ENCODE measurements at places on chromosomes 5 and 9.
A peak's percentile ranks its signal among the peaks of the same experiment; 100 is the strongest.

DNA sequence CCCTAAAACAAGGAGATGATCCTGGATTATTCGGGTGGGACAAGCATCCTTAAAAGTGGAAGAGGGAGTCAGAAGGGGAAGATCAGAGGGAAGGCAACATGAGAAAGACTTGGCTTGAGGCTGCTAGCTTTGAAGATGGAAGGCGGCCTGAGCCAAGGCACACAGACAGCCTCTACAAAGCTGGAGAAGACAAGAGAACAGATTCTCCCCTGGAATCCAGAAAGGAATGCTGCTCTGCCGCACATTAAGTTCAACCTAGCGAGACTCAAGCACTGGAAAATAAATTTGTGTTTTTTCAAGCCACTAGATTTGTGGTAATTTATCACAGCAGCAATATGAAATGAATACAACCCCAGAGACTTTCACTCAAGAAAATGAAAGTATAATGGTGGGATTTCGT lies 17.9 kb downstream of the SLC36A3 start:
- no peak for DNase-seq

GRCh38 chr9:96004379-96004778 lies 128.9 kb downstream of the ERCC6L2 start:
- no peak for DNase-seq

GRCh38 chr9:77802064-77802463 lies 153.9 kb upstream of the GNA14 start:
- no peak for DNase-seq

GRCh38 chr9:16626577-16627130 lies 243.8 kb downstream of the BNC2 start:
- DNase-seq: no peak

DNA sequence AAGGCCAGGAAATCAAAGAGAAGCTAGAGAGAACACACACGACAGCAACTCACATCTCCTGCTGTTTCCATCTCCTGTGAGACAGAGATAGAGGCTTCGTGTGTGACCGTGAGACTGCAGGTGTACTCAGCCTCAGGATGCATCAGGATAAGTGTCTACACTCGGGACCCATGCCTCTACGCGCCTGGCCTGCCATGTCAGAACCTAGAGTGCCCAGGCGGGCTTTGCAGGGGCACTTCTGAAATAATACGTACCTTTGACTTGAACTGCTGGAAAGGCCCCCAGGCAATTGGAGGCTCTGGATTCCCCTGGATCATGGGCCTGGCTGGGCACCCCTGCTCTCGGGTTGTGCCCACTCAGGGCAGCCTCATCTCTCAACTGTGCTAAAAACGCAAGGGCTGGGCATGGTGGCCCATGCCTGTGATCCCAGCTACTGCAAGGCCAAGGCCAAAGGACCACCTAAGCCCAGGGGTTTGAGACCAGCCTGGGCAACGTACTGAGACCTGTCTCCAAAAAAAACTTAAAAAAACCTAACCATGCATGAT lies 13.0 kb downstream of the CLPTM1L start:
- DNase-seq: no peak

DNA sequence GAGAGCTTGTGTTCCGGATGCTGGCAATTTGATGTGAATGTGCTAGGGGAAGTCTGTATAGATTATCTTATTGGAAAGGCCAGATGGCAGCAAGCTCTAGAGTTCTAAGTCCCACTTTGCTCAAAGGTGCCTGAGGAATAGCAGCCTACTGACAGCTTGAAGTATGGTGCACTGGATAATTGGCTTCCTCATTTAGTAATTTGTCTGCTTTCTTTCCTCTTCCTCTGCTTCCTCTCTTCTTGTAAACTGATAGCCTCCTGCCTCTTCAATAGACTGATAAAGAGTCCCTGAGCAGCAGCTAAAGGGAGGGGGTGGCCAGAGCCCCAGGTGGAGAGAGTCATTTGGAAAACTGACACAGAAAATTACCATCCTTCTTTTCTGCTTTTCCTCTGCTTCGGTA lies 177.3 kb downstream of the FGF1 start:
- no peak for DNase-seq

DNA sequence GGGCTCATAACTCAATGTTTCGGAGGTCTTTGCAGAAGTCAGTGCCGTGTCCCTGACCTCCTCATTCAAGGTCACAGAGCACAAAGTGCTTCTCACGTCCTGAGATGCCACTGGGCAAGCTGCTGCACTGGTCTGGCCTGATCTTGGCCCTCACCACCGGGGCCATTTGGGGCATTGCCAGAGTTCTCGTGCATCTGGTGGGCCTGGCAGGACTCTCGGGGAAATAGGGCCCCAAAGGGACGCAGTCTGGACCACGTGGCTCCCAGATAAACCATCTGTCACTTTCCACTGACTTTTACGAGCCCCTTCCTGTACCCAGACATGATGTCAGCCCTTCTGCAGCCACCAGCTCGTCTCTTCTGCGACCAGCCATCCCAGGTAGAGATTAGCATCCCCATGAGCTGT lies 54.8 kb downstream of the HRH2 start:
- no peak for DNase-seq

DNA sequence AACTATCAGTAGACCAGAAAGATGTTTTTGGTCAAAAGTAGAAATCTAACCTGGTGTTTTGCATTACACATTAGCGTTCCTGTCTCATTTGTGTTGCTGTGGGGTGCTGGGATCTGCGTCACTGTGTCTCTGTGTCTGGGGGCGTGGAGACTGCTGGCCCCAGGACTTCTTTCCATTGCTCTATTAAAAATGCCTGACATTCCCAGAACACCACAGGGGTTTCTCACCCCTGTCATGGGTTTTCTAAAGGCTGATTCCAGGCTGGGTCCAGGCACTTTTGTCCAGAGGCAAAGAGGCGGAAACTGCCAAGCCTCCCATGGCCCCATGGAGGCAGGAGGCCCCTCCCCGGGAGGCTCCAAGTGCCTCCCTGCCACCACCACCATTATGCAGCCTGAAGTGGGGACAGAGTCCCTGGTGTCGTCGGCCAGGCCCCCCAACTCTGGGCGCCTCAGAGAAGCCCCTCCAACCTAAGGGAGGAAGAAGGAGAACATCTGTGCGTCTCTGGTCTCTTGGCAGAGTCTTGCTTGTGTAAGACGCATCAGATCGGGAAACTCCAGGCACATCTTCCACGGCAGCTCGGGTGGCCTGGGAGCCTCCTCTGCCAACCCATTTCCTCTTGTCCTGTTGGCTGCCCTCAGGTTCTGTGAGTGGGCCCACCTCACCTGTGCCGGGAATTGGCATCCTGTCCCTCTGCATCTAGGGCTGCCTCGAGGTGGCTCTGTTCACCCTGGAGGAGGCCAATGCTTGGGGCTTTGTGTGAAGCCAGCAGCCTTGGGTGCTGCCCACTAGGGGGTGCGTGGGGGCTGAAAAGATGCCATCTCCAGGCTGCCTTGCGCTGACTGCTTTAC lies 13.8 kb upstream of the PLEKHG4B start:
- peak; percentile 24 for DNase-seq

DNA sequence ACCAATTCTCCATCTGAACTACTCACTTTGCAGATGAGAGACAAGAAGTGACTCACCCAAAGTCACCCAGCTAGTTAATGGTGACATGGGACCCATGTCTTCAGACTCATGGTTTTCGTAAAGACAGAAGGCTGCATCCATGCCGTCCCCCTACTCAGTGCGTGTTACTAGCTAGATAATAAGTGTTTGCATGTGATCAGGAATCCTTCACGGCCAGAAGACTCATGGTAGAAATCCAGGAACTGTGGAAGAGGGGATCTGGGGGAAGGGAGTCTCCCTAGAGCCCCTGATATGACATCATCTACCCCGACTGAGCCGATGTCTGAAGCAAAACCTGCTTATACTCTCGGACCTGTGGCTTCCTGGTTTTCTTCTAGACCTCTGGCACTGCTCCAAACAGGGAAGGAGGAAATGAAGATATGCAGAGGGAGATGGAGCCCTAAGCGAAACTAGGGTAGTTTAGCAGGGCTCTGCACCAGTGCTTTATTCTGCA lies 3.3 kb downstream of the RNF183 start:
- DNase-seq: no peak

All from CD4-positive, alpha-beta T cell treated with Interleukin-17A for 4 hours (primary cell).